ENCODE measurements at places on chromosomes 11 and 22. TPM values are rescaled to one million over a fixed set of nuclear protein-coding genes. Genes with fewer than 3 reads are reported as not detected.

HPS4 gene
- 59.7 TPM for total RNA-seq

DNA sequence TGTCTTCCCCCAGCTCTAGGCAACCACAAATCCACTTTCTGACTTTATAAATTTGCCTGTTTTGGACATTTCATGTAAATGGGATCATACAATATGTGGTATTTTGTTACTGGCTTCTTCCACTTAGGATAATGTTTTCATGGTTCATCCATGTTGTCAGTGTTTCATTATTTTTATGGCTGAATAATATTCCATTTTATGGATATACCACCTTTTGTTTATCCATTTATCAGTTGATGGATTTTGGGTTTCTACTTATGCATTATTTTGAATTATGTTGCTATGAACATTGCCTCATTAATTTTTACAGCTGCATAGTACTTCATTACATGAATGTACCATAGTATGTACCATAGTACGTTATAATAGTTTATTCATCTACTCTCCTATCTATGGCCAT lies 5.1 kb downstream of the CABIN1 start:
- H3K27me3 ChIP-seq: no peaks in the 10 kb centered on the region
- no peak overlapping the region for H3K27ac ChIP-seq
- peaks cover 18% of the 10 kb centered on the region for H3K4me1 ChIP-seq
- H3K36me3 ChIP-seq: no peaks in the 10 kb centered on the region

DNA sequence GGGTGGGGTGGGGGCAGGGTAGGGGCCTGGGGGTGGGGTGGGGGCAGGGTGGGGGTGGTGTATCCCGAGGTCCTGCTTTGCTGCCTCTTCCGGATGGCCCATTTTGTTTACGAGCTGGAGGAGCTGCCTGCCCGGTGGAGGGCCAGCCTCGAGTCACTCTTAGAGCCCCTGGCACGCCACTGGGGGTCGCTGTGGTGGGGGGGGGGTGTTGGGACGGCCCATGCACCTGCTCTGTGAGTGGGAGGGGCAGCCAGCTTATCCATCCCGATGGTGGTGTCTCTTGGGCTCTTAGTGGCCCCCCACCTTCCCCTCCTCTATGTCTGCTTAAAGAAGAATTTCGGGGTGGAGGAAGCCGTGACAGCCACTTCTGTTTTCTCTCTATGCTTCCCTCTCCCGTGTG lies 24.6 kb downstream of the MRGPRD start:
- peaks cover 9% of the 10 kb centered on the region for H3K4me1 ChIP-seq
- peak; percentile 30 for DNase-seq
- H3K4me3 ChIP-seq: no peak overlapping the region
- no peaks in the 10 kb centered on the region for H3K27me3 ChIP-seq
- H3K27ac ChIP-seq: no peak overlapping the region

GRCh38 chr11:88231894-88232482 lies 56.7 kb upstream of the RAB38 start:
- no peaks in the 10 kb centered on the region for H3K36me3 ChIP-seq
- no peak overlapping the region for H3K4me3 ChIP-seq
- no peaks in the 10 kb centered on the region for H3K4me1 ChIP-seq
- peak; percentile 20 for DNase-seq

GRCh38 chr22:35660291-35661127 lies 12.3 kb downstream of the APOL6 start:
- H3K27ac ChIP-seq: peak overlapping the region; percentile 90
- H3K36me3 ChIP-seq: peaks cover 44% of the 10 kb centered on the region
- peaks cover 80% of the 10 kb centered on the region for H3K4me1 ChIP-seq
- no peaks in the 10 kb centered on the region for H3K27me3 ChIP-seq

OR6Q1 gene
- not detected for total RNA-seq

RANGAP1 gene
- total RNA-seq: 69.1 TPM

GRCh38 chr11:20601221-20601914 lies 2.0 kb downstream of the SLC6A5 start:
- H3K27ac ChIP-seq: no peak overlapping the region
- H3K36me3 ChIP-seq: no peaks in the 10 kb centered on the region
- peaks cover 58% of the 10 kb centered on the region for H3K27me3 ChIP-seq
- H3K4me1 ChIP-seq: no peaks in the 10 kb centered on the region
- DNase-seq: no peak

DNA sequence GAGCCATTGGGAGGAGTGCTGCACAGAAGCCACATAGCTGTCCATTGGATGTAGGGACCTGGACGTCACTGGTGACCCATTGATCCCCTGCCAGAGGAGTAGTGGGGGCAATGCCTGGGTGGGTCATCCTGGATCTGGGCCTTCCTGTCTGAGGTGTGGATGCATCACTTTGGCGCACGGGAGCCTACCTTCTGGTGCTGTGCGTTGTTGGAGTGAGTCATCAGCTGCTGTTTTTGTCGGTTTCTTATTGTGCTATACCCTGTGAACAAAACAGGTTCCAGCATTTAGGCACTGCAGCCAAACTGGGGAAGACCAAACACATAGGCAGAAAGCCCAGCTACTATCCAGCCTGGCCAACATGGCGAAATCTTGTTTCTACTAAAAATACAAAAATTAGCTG lies 3.2 kb downstream of the TAF6L start:
- no peaks in the 10 kb centered on the region for H3K36me3 ChIP-seq
- DNase-seq: no peak
- no peak overlapping the region for H3K4me3 ChIP-seq
- no peaks in the 10 kb centered on the region for H3K27me3 ChIP-seq
- H3K4me1 ChIP-seq: peaks cover 24% of the 10 kb centered on the region
- H3K27ac ChIP-seq: no peak overlapping the region

GRCh38 chr11:126336671-126337101 lies 18.8 kb upstream of the ST3GAL4 start:
- no peak for DNase-seq
- H3K36me3 ChIP-seq: peaks cover 54% of the 10 kb centered on the region
- no peak overlapping the region for H3K4me3 ChIP-seq
- no peaks in the 10 kb centered on the region for H3K27me3 ChIP-seq

CHRDL2 gene
- not detected for total RNA-seq

- H3K4me3 ChIP-seq: no peak overlapping the region
- no peak overlapping the region for H3K27ac ChIP-seq
- no peaks in the 10 kb centered on the region for H3K27me3 ChIP-seq
- no peak for DNase-seq
- no peaks in the 10 kb centered on the region for H3K36me3 ChIP-seq
Observed at GRCh38 chr11:28090052-28090749, 17.8 kb downstream of the KIF18A start.

- no peak overlapping the region for H3K4me3 ChIP-seq
- H3K36me3 ChIP-seq: no peaks in the 10 kb centered on the region
- H3K4me1 ChIP-seq: no peaks in the 10 kb centered on the region
- no peak for DNase-seq
- H3K27ac ChIP-seq: no peak overlapping the region
Observed at GRCh38 chr11:70002433-70002832, 75.7 kb upstream of the ANO1 start.

DNA sequence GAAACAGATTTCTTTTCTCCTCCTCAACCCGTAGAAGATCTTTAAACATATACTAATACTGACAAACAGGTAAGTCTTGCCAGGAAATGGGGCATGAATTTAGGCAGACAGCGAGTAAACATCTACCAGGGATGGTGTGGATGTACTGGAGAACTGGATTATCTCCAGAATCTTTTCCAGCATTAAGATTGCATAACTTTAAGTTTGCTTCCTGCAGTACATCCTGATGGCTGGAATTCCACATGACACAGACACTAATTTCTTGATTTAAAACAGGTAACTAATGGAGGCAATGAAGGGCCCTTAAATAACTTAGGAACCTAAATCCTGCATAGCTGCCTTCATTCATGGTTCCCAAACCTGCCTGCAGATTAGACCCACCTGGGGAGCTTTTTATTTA lies 40.7 kb downstream of the JHY start:
- H3K4me3 ChIP-seq: no peak overlapping the region
- no peaks in the 10 kb centered on the region for H3K27me3 ChIP-seq
- H3K27ac ChIP-seq: no peak overlapping the region
- H3K4me1 ChIP-seq: no peaks in the 10 kb centered on the region
- H3K36me3 ChIP-seq: no peaks in the 10 kb centered on the region
- DNase-seq: no peak

- no peaks in the 10 kb centered on the region for H3K36me3 ChIP-seq
- H3K27ac ChIP-seq: no peak overlapping the region
- H3K27me3 ChIP-seq: no peaks in the 10 kb centered on the region
- no peaks in the 10 kb centered on the region for H3K4me1 ChIP-seq
- H3K4me3 ChIP-seq: no peak overlapping the region
- no peak for DNase-seq
Observed at GRCh38 chr11:57772562-57772961, 11.0 kb downstream of the CTNND1 start.

DNA sequence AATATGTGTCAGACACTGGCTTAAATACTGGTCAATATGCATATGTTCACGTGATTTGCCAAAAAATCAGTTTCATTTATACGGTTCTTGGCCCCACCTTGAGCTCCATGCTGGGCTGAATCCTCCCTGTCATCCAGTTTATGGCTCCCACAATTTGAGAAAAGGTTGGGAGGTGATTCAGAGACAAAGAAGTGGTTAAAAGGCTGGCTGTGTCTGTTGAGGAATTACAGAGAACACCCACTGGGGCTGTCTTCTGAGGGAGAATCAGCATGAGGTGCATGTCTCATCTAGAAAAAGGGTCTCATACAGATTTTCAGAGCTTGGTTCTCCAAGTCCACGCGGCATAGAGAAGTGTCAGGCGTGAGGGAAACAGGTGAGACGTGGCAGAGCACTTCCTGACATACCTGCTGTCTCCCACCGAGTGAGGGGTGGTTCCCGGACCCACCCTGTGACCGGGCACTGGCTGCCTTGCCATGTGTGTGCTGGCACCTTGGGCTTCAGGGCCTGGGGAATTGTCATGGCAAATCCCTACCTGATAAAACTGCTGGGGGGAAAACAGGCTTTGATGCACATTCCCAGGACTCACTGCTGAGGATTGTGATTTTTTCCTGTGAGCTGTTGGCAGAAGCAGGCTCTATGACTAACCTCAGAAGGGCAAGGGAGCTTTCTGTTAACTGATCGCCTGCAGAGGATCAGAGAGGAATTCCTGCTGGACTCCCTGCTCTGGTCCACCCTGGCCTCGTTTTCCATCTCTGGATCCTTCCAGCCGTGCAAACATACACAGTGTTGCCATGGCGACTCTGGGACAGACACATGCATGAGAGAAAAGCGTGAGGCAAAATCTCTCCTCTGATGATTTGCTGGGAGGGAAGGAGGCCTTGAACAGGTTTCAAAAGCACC lies 223.6 kb downstream of the ADAMTS15 start:
- no peak overlapping the region for H3K4me3 ChIP-seq
- no peak for DNase-seq
- no peaks in the 10 kb centered on the region for H3K36me3 ChIP-seq
- no peaks in the 10 kb centered on the region for H3K27me3 ChIP-seq
- no peaks in the 10 kb centered on the region for H3K4me1 ChIP-seq

- no peaks in the 10 kb centered on the region for H3K27me3 ChIP-seq
- no peaks in the 10 kb centered on the region for H3K36me3 ChIP-seq
- DNase-seq: no peak
Observed at GRCh38 chr11:20097319-20098221, 62.7 kb downstream of the DBX1 start.

All from CD4-positive, alpha-beta memory T cell (primary cell).